ENCODE measurements at places on chromosomes 13 and 19.

DNA sequence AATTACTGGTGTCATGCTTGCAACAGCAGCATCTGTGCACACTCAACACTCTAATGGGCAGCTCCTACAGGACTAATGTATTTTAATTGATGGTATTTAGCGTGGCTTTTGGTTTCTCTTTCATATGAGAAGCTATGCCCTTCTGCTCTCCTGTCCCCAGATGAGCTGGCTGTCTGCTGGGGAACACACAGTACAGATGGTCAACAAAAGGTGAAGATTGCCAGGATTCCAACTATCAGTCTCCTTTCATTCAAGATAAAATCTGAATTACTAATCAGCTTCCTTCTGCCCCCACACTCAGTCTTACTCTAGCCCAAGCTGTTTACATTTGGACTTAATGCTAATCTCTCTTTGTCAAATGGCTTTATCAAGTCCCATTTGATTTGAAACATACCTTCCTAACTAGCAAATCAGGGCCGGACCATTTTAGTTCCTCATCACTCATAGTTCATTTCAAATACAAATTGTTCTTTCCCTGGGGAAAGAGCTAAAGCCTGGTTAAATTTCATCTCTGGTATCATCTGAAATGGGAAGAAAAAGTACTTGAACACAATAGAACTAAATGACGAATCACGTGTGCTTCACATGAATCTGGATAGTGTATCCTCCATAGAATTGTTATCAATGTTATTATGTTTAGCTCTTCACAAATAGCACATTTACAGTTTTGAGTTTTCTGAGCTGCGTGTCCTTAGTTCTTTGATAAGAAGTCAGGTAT is 988.0 kb downstream of the PCDH17 start:
- DNase-seq, result peak; percentile 64

DNA sequence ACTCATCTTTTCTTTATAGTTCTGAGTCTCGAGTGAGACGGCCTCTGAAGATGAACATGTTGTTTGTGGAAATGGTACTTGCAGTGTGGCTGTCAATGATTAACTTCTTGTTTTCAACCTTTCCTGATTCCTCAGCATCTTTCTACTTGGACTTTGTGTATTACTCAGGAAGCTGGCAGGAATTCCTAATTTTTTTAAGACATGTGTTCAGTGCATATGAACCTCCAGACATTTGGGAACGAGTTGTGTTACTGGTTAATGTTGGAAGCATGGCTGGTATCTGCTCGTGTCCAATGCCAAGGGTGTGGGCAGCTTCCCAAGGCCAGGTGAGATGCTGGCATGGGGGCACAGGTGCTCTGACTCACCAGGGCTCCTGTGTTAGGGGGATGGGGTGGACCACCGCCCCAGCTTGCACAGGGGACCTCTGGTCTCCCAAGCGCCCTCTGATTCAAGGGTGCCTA is 61.1 kb upstream of the MCF2L start:
- DNase-seq, result no peak

- no peak for DNase-seq
Measured at GRCh38 chr13:83281654-83282053, 600.6 kb downstream of the SLITRK1 start.

DNA sequence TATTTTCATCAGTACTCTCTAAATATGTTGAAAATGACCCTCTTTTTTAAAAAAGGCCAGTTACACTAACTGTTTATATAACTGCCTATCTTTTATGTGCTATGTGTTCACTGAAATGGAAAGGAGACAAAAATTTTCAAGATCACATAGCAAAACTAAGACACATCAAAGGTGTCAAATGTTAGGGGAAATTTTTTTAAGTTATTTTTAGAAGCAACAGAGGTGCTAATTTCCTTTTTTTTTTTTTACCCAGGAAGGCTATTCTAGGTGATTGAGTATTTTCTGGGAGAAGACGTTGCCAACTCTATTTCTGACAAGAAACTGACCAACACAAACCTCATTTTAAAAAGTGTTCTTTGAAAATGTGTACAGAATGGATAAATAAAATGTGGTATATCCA is 45.7 kb downstream of the ELF1 start:
- no peak for DNase-seq

DNA sequence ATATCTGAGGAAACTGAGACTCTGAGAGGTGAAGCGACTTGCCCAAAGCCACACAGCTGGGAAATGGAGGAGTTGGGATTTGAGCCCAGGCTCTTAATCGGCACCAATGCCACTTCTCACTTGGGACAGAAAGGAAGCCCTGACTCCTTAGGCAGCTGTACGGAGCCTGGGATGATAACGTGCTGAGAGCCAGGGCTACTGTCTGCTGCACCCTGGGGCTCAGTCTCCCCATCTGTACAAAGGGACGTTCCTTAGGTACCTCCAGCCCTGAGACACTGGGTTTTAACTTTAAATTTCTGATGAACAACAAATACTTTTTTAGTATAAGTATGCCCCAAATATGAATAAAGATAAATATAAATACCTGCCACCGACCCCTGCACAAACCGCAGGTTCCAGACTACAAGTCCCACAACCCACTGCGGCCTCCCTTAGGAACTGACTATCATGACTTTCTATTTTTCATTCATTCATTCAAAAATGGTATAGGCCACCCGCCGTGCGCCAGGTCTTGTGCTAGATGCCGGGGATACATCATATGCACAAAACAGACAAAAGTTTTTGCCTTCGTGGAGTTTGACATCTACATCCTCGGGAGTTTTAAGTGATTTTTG is 776 bp upstream of the NCLN start:
- DNase-seq, result no peak

Measured in NCI-H1092 treated with DMSO at 0.1 percent for 48 hours (cell line).